ENCODE measurements at places on chromosomes 4 and X. TPM values are rescaled to one million over a fixed set of nuclear protein-coding genes. Genes with fewer than 3 reads are reported as not detected.
A peak's percentile ranks its signal among the peaks of the same experiment; 100 is the strongest.

GRCh38 chr4:10260777-10261176 lies 144.2 kb upstream of the WDR1 start:
- DNase-seq = no peak
- no peaks in the 10 kb centered on the region for H3K27me3 ChIP-seq

DNA sequence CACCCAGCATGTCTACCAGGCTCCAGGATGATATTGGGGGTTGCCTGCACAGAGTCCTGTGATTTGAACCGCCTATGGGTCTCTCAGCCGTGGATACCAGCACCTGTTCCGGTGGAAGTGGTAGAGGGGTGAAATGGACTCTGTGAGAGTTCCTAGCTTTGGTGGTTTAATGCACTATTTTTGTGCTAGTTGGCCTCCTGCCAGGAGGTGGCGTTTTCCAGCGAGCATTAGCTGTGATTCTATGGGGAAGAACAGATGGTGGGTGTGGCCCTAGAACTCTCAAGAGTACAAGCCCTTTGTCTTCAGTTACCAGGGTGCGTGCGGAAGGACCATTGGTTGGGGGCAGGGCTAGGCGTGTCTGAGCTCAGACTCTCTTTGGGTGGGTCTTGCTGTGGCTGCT lies 316.9 kb upstream of the AMOT start:
- no peak for DNase-seq
- H3K27me3 ChIP-seq = no peaks in the 10 kb centered on the region
- no peak overlapping the region for H3K4me3 ChIP-seq
- no peaks in the 10 kb centered on the region for H3K36me3 ChIP-seq
- no peak overlapping the region for H3K27ac ChIP-seq
- H3K4me1 ChIP-seq = no peaks in the 10 kb centered on the region

- peak overlapping the region; percentile 27 for H3K27ac ChIP-seq
- peak; percentile 71 for DNase-seq
These were observed 4.2 kb upstream of the TMSB4X start for GRCh38 chrX:12970691-12971202.

- no peak for DNase-seq
- H3K27ac ChIP-seq = no peak overlapping the region
- H3K27me3 ChIP-seq = no peaks in the 10 kb centered on the region
- no peak overlapping the region for H3K4me3 ChIP-seq
- H3K36me3 ChIP-seq = no peaks in the 10 kb centered on the region
- no peaks in the 10 kb centered on the region for H3K4me1 ChIP-seq
These were observed 400.5 kb downstream of the RAPGEF2 start for GRCh38 chr4:159503236-159504008.

SLC4A4 gene
- total RNA-seq = 9.8 TPM

GPC3 gene
- total RNA-seq = 45.5 TPM

MAGEA10 gene
- total RNA-seq = not detected

DNA sequence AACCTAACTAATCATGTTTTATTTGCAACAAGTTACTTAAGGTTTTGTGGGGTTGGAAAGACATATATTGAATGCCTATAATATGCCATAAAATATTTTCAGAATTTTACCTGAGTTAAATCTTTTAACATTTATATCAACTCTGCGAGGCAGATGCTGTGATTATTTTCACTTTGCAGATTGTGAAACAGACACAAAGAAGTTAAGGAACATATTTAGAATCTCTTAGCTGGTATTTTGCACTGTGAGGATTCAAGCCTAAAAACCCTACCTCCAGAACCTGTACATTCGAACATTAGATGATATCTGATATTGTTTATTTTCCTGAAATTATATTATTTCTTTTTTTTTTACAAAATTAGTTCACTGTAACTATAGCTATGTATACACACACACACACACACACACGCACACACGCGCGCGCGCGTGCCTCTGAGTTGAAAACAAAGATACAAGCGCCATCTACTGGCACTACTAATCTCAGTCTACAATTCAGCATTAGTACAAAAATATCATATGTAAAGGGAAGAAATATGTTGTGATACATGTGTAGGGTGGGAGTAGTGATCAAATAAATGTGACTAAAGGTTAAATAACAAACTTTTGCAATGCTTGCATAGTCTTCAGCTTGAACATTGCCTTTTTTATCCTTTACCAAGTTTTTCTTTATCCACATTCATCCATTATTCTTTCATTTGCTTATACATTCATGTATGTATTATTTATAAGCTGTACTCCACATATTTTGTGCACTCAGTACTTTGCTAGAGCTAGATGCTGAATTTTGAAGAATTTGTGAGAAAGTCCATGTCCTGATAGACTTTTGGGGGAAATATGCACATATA lies 61.5 kb downstream of the ANXA10 start:
- H3K27me3 ChIP-seq = no peaks in the 10 kb centered on the region
- H3K27ac ChIP-seq = no peak overlapping the region
- no peak overlapping the region for H3K4me3 ChIP-seq
- peak; percentile 79 for DNase-seq
- H3K4me1 ChIP-seq = no peaks in the 10 kb centered on the region

DNA sequence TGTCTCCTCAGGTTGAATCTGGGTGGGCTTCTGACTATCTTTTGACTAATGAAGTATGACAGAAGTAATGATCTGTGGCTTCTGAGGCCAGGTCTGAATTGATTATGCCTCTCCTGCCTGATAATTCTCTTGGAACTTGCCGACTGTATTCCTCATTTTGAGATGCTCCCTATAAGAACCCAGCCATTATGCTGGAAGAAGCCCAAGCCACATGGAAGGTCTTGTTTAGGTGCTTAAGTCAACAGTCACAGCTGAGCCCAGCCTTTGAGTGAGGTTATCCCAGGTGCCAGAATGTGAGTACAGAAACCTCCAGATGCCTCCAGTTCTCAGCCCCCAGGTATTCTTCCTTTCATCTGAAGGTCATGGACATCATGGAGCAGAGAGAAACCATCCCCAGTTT lies 456.6 kb downstream of the IL15 start:
- no peak for DNase-seq
- H3K36me3 ChIP-seq = no peaks in the 10 kb centered on the region

GRCh38 chrX:9341291-9342201 lies 123.3 kb upstream of the TBL1X start:
- DNase-seq = peak; percentile 53
- no peaks in the 10 kb centered on the region for H3K36me3 ChIP-seq
- H3K4me1 ChIP-seq = peaks cover 9% of the 10 kb centered on the region
- H3K27ac ChIP-seq = peak overlapping the region; percentile 67
